ENCODE measurements at places on chromosomes 4 and X.

DNA sequence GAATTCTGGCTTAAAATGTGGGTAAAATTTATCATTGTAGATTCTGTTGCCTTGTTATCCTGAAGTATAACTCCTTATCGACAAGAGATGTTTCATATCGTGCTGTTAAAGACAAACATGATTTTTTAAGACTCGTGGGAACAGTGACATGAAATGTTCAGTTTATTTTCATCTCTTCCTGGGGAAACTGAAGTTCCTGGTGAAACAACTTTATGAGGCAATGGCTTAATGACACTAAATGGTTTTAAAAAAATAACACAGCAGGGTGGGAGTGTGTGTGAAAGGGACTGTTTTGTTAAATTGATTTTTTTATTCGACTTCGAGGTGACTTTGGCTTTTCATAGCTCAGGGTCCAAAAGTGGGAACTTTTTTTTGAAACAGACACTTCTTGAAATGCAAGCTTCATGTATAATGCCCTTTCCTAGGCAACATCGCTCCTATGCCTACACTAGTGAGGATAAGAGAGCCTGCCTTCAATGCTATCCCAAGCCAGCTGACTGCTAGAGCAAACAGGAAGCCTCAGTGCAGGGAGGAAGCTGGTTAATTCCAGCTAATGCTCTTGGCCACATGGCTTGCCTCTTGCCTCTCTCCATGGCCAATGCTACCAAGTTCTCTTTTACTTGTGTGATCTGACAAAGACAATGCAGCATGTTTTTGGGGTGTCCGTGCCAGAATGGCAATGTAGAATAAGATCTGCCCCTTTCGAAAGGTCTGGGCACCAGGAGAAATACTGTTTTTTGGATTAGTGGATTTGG, 80.9 kb upstream of the PLAC1 start:
- DNase-seq: no peak

GRCh38 chr4:62058571-62058970, 858.4 kb downstream of the ADGRL3 start:
- no peak for DNase-seq

- DNase-seq: no peak
These were observed 101.1 kb downstream of the NAA11 start for GRCh38 chr4:79224777-79225104.

- no peak for DNase-seq
These were observed 16.6 kb upstream of the PTCHD1 start for GRCh38 chrX:23317799-23318724.

DNA sequence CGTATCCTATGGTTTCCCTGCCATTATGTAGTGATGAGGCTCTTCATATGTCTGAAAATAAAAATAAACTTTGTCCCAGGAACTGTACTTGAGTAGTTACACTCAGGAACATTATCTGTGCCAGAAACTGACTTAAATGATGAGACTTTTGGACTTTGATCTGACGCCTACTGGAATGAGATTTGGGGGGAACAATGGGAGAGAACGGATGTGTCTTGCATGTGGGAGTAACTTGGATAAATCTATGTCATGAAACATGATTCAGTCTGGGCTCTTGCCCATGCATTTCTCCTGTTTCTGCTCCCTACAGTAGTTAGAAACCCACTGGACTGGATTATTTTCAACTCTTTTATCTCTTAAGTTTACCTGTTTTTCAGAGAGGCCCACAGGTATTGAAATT, 2351.4 kb downstream of the PCDH7 start:
- DNase-seq: no peak

- DNase-seq: no peak
These were observed 76.7 kb downstream of the TMEM131L start for GRCh38 chr4:153542834-153543233.

- no peak for DNase-seq
These were observed 891 bp downstream of the XK start for GRCh38 chrX:37686369-37686995.

DNA sequence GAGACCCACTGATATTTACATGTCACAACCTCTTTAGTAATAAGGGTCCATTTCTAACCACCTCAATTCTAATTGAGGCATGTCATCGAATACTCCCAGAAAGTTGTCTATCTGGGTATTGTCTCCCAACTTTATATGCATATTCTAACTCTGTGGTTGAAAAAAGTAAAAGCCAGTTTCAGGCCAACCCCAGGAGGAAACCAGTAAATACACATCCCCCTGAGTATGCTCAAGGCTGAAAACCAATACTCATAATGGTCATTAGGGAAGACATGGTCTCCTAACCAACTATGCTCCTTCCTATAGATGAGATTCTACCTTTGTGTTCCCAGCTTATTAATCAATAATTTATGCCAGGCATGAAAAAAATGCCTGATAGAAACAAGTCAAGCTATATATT, 96.6 kb downstream of the SH3KBP1 start:
- no peak for DNase-seq

All from cerebellar nuclear complex (tissue), 1 donor.